GM12878 (cell line): ENCODE measurements at places on chromosomes 11 and 22.

DNA sequence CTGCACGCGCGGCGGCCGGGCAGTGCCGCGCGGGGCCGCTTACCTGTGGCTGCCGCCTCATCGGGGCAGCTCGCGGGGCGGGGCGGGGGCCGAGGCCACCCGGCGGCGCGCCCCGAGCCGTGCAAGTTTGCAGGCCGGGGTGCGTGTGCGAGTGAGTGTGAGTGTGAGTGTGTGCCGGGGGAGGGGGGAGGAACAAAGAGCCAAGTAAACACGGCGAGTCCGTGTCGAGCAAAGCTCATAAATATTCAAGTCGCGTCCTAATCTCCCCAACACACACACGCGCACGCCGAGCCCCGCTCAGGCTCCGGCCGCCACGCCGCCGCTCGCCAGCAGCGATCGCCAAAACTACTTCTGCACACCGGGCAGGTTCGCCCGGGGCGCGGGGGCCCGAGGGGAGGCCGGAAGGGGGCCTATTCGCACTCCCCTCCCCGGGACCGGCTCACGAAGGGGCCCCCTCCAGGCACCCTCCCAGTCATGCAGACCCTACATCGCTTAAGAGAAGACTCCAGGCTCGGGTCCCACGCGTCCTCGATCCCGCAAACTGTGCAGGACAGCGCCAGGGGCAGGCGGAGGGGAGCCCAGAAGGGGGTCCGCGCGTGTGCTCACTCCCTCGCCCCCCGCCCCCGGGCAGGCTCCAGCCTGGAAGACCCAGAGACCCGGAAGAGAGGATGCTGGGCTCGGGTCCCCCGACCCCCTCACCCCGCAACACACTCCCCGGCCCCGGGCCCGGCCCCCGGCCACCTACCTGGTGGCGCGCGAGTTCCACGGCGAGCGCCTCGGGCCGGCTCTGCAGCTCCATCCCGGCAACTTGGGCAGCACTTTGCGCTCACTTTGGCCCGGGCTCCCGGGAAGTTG lies 827 bp downstream of the PHF21B start:
- no peak for DNase-seq

GRCh38 chr11:47406896-47407745 lies 1.3 kb upstream of the SLC39A13 start:
- no peak for DNase-seq

DNA sequence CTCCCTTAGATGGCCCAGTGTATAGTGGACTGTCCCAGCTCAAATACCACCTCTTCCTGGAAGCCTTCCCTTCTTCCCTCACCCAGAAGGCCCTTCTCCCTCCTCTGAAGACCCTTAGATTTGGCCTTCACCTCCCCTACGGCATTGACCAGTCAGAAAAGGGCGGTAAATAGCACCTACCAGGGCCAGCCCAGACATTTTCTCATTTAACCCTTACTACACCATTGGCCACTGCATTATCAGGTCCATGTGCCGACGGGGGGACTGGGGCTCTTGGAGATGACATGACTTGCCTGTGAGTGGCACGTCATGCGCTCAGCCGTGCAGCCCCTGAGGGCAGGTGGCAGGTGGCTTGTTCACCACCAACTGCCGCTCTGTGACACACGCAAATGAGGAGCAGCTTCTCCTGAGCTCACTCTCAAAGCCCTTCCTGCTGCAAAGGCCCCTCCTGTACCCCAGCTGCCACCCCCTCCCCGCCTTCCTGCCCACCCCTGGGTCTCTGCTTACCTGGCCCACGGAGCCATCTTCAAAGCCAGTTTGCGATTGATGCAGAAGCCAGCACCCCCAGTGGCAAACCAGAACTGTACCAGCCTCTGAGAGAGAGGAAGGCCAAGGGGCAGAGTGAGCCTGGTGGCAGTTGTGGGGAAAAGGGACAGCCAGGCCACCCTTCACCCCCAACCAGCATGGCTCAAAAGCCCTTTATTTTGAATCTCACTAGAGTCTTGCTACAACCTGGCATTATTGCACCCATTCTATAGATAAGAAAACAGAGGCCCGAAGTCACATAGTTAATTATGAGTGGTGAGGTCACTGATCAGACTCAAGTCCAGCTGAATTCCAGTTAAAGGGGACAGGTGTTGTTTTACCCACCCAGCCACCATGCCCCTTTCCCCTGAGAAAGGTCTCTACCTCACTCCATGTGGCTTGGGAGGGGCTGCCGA lies 9.5 kb downstream of the MFNG start:
- DNase-seq, result no peak

GRCh38 chr11:33013755-33014154 lies 1.9 kb upstream of the DEPDC7 start:
- no peak for DNase-seq

GRCh38 chr11:19698493-19699292 lies 13.9 kb upstream of the NAV2 start:
- DNase-seq, result no peak

DNA sequence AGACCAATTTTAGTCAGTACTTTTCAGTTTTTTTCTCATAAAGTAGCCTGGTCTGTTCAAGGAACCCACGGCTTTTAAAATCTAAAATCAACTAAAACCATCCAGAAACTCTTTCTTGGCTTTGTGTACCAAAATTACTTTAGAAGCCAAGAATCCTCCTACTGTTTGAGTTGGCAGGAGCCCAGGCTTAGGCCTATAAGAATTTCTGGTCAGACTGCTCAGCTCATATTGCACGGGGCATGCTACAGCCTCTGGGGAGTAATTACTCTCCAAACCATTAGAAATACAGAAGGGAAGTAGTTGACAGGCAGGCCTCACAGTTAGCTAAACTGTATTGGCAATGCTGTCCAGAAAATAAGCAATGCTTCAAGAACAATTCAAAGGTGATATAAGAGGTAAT lies 1862.9 kb upstream of the RAG2 start:
- no peak for DNase-seq

GRCh38 chr11:130160498-130161155 lies 1.0 kb downstream of the ST14 start:
- DNase-seq, result no peak

GRCh38 chr11:67120456-67120855 lies 1.4 kb downstream of the KDM2A start:
- no peak for DNase-seq

- no peak for DNase-seq
Observed at GRCh38 chr11:67406969-67407687, 3.2 kb downstream of the TBC1D10C start.

DNA sequence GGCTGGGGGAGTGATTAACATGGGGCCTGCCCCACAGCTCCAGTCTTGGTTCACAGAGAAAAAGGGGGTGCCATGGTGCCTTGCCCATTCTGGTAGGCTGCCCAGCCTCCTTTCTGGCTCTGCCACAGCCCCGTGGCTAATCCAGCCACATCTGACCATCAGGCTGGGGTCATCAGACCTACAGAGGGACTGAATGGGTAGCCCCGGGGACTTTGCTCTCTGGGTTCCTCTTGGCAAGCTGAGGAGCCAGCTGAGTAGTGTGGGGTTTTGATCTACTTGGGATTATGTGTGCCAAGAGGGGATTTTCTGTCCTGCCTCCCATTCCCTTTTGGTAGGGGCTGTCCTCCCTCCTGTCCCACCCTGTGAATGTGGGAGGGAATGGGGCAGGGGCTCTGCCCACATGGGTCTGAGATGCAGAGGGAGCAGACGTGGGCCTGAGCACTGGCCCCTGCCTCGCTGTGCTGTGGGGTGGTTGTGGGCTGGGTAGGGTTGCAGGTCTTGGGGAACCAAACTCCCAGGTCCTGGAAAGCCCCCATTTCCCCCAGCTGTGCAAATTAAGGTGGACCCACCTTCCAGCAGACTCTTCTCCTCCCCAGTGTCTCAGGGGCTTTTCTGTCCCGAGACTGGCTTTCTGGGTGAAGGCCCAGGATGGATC lies 32.0 kb downstream of the CD82 start:
- no peak for DNase-seq

DNA sequence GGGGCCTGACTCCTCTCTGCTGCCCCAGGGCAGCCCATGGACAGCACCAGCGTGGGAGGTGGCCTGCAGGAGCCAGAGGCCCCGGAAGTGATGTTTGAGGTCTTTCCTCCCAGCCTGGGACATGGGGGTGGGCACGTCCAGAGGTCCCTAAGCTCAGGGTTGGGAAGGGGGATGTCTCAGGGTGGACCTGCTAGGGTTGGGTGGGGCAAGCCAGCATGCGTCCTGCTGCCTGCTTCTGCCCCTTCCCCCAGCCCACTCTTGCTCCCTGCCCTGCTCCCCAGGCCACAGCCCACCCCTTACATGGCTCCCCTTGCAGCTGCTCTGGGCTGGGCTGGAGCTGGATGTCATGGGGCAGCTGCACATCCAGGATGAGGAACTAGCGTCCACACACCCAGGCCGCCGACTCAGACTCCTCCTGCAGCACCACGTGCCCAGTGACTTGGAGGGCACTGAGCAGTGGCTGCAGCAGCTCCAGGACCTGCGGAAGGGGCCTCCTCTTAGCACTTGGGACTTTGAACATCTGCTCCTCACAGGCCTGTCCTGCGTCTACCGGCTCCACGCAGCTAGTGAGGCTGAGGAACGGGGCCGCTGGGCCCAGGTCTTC lies 1.3 kb downstream of the FAM180B start:
- no peak for DNase-seq

DNA sequence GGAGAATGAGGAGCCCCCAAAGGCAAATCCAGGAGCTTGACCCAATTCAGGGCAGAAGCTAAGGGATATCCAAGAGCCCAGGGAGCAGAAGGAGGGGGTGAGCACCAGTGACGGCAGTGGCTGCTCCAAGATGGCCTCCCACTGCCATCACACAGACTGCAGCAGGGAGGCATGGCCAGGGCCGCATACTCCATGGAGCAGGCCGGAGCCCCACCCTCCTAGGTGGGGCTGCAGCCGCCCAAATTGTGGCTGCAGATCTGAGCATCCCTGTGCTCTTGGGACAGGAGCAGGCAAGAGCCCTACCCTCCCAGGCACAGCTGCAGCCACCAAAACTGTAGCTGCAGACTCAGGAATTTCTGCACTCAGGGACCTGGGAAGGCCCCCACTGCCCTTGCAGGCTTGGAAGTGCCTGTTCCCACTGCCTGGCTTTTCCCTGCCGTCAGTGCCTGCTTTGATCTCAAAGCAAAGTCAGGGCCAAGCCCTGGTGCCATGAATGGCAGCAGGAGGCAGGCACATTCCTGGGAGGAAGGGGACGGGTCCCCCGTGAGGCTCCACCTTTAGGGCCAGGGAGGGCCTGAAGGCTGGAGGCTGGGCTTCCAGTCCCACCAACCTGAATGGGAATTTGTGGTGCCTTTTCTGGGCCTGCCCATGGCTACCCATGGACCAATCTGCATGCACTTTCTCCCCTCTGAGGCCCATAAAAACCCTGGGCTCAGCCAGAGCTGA lies 10.3 kb upstream of the WNT7B start:
- no peak for DNase-seq

DNA sequence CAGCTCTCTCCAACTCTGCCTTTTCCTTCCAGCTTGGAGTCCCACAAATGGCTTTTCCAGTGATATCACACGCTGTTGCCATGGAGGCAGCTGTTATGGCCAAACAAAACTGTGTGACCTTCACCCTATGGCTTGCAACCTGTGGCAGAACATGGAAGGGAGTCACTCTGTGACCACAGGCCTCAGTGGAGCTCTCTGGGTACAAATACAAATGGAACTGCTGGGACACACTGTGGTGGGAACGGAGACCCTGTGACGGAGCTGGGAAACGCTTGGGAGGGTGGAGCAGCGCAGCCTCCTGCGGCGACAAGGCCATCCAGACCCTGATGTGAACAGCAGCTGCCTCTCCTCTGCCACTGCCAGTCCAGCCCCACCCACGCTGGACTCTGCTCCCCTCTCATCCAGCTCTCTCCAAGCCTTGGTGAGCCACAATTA lies 162.5 kb downstream of the ETS1 start:
- DNase-seq, result no peak

DNA sequence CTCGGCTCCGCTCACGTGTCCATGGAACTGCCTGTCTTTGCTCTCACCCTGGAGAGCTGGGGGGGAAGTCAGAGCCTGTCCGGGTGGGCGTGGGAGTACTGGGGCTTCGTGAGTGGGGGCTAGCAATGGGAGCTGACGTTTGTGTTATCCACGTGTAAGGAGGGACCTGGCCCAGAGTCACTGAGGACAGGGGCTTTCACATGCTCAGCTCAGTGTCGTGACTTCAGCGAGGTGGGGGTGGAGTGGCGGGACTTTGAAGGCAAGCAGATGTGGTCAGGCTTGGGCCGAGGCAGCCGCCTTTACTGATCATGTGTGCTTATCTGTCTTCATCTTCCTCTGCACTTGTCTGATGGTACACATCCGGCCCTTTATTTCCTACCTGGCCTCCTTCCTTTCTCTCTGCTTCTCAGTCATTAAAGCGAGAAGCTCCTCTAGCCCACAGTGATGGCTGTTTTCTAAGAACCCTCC lies 113.1 kb upstream of the NNMT start:
- no peak for DNase-seq

GRCh38 chr22:46537946-46538813 lies 760 bp upstream of the CELSR1 start:
- DNase-seq, result no peak

DNA sequence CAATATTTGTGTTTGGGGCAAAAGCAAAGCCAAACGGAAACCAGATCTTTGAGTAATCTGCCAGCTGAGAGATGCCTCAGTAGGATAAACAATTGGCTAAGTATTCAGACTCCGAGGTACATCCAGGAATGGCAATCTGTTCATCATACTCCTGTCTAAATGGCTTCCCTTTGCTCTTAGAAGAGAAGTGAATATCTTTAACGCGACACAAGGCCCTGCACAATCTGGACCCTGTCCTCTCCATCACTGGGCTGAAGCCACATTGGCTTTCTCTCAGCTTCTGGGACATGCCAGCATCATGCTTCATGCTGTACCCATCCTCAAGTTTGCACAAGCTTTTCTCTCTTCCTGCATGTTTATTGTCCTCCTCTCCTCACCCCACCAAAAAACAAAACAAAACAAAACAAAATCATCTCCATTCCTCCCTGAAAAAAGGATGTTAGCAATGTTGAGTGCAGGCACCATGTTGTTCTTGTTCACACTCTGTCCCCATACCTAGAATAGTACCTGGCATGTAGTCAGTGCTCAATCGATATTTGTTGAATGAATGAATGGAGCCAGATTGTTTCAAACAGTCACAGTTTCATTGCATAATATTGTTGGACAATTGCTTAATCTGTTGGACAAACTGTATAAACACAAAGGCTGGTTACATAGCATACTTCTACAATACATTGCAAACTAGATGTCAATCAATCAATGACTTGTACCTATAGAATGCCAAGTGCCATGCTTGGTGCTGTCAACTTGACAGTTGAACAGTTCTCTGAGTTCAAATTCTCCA lies 38.2 kb upstream of the SESN3 start:
- DNase-seq, result no peak

DNA sequence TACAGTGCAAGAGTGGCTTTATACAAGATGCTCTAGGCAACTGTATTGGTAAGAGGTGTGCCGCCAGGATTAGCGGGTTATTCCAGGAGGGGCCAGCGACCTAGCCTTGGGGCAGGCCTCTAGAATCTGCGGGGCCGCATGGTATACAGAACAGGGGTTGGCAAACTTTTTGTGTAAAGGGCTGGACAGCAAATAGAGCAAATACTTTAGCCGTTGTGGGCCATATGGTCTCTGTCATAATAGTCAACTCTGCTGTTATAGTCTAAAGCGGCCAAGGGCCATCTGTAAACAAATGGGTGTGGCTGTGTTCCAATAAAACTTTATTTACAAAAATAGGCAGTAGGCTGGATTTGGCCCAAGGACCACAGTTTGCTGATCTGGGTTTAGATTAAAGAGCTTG lies 32.6 kb downstream of the FBLN1 start:
- DNase-seq, result no peak

- DNase-seq, result no peak
Observed at GRCh38 chr11:72224564-72225410, at the start of gene INPPL1. INPPL1 (plus strand) TSS chr11:72224767; CDS start chr11:72224985, 218 bp downstream.
